ENCODE measurements at places on chromosomes 4 and X.

DNA sequence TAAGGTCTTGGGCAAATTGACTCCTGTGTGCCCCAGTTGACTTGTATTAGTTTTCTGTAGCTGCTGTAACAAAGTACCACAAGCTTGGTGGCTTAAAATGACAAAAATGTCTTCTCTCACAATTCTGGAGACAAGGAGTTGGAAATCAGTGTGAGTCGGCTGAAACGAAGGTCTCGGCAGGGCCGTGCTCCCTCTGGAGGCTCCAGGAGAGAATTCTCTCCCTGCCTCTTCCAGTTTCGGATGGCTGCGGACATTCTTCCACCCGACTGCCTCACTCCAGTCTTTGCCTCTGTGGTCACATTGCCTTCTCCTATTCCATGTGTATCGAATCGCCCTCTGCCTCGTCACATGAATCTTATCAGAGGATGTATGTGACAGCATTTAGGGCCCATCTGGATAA lies 66.0 kb upstream of the PHOX2B start:
- DNase-seq = peak; percentile 42

GRCh38 chr4:111404673-111405072 lies 740.6 kb upstream of the FAM241A start:
- DNase-seq = no peak

GRCh38 chr4:15656038-15656470 lies 897 bp upstream of the FBXL5 start:
- no peak for DNase-seq

DNA sequence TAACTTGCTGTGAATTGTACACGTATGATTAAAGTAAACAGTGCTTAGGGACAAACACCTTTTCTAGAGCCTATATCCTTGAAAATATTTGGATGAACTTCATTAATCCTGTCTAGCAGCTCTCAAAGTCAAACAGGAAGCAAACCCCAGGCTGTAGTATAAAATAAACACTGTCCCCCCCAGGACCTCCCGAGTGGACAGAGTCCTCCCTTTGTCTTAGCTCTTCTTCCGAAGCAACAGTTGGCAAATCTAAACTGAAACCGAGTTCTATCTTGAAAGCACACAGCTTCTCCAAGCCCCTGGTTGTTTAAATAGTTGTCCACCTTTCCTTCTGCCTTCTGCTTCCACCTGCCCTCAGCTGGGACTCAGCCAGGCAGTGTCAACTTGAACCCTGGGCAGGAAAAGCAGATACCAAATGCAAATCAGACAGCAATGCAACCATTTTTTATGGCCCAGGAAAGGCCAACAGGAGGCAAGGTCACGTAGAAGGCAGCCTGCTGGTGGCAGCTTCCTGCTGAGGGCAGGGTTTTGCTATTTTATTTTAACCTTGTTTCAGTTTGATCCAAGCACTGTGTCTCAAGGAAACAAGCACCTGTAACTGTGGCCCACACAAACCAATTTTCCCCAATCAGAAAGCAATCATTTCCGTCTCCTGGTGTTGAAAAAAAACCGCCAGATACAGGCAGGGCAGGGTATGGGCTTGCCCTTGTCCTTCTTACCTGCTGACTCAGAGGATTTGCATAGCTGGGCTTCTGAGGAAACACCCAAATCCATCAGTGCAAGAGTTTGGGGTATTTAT lies 110.3 kb upstream of the KIT start:
- no peak for DNase-seq

DNA sequence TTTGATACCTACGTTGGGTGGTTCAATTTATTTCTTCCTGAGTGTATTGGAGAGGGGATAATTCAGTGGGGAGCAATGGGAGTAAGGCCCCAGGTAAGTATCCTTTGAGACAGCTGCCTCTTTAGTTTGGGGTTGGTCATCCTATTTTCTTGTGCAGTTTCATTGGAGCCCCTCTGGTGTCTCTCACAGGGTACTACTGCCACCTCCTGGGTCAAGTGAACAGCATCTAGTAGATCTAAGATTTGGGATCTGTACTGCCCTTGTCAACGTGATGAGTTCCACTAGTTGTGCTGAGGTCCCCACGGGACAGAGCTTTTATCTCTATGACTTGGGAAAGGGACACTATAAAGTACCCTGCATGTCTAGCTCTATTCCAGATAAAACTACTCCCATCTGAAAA lies 80.6 kb downstream of the PBDC1 start:
- DNase-seq = peak; percentile 41

- DNase-seq = no peak
These were observed 97.0 kb downstream of the MID1IP1 start for GRCh38 chrX:38898261-38898660.

- DNase-seq = peak; percentile 78
These were observed 108.3 kb downstream of the QRFPR start for GRCh38 chr4:121272526-121272925.

GRCh38 chrX:105552395-105552794 lies 269.9 kb upstream of the NRK start:
- peak; percentile 32 for DNase-seq

DNA sequence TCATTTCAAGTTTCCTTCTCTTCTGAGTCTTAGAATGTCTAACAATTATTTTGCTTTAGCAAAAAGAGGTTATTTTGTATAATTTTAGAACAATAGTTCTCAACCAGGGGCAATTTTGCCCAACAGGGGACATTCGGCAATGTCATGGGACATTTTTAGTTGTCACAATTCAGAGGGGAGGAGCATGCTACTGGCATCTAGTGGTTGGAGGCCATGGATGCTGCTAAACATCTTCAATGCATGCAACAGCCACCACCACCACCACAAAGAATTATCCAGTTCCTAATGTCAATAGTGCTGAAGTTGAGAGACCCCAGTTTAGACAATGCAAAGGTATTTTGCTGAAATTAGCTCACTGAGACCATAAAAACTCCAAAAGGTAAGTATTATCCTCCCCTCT lies 122.5 kb downstream of the ARHGAP6 start:
- DNase-seq = no peak

GRCh38 chr4:158020176-158020575 lies 152.6 kb downstream of the GASK1B start:
- peak; percentile 85 for DNase-seq

- no peak for DNase-seq
These were observed 18.0 kb downstream of the RPS6KA3 start for GRCh38 chrX:20248592-20249192.

- peak; percentile 88 for DNase-seq
These were observed 71.1 kb downstream of the NSG1 start for GRCh38 chr4:4457803-4458553.

DNA sequence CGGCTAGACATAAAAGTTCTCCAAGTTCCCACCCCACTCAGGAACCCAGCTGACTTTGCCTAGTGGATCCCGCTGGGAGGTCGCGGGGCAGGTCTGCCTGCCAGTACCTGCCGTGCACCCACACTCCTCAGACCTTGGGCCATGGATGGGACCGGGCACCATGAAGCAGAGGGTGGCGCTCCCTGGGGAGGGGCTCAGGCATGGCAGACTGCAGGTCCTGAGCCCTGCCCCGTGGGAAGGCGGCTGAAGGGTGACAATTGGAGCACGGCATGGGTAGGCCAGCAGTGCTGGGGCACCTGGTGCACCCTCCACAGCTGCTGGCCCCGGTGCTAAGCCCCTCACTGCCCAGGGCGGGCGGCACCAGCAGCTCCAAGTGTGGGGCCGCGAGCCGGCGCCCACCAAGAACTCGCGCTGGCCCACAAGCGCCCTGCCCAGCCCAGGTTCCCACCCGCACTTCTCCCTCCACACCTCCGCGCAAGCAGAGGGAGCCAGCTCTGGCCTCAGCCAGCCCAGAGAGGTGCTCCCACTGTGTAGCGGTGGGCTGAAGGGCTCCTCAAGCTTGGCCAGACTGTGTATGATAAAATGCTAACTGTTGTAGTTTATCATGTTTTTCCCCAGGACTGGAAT lies 63.1 kb downstream of the UGT2A2 start:
- no peak for DNase-seq

- peak; percentile 42 for DNase-seq
These were observed 2.2 kb downstream of the PCDH10 start for GRCh38 chr4:133151341-133151690.

- DNase-seq = no peak
These were observed 1045.9 kb upstream of the SLIT2 start for GRCh38 chr4:19205853-19206252.

GRCh38 chr4:24973747-24974601 lies 56.8 kb downstream of the LGI2 start:
- peak; percentile 18 for DNase-seq

GRCh38 chrX:42384956-42385355 lies 393.0 kb downstream of the PPP1R2C start:
- DNase-seq = no peak

GRCh38 chr4:18734405-18734804 lies 712.9 kb upstream of the LCORL start:
- no peak for DNase-seq

DNA sequence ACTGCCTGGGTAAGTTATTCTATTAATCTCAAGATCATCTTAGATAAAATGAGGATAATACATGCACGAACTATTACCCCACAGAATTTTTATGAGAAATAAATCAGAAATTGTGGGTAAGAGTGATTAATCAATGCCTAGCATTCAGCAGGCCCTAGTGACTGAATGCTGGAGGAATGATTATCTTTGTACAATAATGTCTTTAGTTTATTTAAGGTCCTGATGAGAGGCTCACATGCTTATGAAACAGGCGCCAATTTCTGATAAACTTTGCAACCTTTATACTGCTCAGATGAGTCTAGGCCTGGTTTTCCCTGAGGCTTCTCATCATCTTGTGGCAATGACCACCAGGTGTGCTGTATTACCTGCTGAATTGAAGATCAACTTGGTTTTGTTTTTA lies 27.8 kb upstream of the BMP2K start:
- peak; percentile 12 for DNase-seq

GRCh38 chrX:25754399-25754798 lies 383.7 kb upstream of the MAGEB18 start:
- no peak for DNase-seq

- no peak for DNase-seq
These were observed 127.3 kb downstream of the PRSS12 start for GRCh38 chr4:118225511-118225910.

GRCh38 chrX:97168646-97169045 lies 284.9 kb downstream of the RPA4 start:
- no peak for DNase-seq

GRCh38 chr4:27819246-27819645 lies 958.6 kb downstream of the STIM2 start:
- no peak for DNase-seq

- no peak for DNase-seq
These were observed 24.6 kb downstream of the TRO start for GRCh38 chrX:54945224-54945623.

DNA sequence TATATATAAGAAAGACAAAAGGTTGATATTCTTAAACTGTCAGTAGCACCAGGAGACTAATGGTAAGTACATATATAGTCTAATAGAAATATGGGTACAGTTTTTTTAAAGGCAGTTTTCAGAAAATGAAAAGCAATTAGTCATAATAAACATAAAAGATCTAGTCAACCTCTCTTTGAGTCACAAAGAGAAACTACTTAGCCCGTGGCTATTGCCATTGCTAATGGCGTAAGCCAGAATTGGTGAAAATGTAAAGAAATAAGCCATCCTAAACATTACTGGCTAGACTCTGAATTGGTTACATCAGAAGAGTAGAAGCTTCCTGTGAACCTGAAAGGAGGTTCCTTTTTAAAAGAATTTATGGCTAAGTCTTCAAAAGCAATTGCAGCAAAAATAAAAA lies 668.7 kb upstream of the CPEB2 start:
- peak; percentile 64 for DNase-seq

GRCh38 chrX:100512471-100512870 lies 72.3 kb upstream of the TNMD start:
- DNase-seq = peak; percentile 21

GRCh38 chrX:109036624-109037023 lies 300.3 kb upstream of the IRS4 start:
- no peak for DNase-seq

DNA sequence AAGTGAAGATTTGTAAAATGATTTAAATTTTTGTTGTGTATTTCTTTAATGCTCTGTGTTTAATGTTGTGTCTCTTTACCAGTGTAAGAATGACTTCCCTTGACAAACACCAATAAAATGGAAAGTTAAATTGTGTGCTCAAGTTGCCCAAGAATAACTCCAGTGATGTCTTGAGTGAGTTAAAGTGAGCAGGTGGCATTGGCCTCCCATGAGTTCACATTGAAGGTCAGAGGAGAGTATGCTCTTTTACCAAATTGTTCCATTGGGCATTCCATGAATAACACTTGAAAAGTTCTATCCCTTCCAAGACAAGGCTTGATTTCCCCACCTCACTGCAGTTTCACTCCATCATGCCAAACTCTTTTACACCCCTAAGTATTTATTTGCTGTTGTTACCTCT lies 4.5 kb downstream of the ANXA5 start:
- DNase-seq = no peak

GRCh38 chr4:74152836-74153235 lies 5.1 kb upstream of the MTHFD2L start:
- no peak for DNase-seq

DNA sequence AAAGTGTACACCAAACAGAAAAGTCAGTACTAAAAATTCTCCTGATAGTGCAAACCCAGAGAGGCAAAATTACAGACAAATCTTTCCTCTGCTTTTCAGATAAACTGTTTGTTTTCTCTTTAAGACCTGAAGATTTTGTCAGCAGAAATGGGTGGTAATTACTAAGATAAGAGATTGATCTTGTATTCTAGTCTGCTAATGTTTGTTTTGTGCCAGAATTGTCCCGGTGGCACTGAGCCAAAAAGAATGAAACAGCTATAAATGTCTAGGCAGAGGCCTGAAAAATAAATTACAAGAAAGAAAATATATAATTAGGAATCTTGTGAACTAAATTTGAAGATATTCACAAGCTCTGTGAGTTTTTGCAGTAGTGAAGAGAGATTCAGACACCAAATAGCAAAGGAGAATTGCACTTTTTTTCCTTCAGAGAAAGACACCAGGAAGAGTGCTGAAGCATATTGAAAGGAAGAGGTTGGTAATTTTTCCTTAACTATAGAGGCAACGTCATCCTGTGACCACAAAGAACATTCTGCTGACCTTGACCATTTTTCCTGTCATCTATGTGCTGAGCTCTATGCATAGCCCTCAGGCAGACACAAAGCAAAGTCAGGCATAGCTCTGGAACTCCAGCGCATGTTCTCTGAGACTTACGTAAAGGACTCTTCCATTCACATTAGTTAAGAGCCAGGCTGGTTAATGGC lies 314.5 kb upstream of the RASGEF1B start:
- no peak for DNase-seq

DNA sequence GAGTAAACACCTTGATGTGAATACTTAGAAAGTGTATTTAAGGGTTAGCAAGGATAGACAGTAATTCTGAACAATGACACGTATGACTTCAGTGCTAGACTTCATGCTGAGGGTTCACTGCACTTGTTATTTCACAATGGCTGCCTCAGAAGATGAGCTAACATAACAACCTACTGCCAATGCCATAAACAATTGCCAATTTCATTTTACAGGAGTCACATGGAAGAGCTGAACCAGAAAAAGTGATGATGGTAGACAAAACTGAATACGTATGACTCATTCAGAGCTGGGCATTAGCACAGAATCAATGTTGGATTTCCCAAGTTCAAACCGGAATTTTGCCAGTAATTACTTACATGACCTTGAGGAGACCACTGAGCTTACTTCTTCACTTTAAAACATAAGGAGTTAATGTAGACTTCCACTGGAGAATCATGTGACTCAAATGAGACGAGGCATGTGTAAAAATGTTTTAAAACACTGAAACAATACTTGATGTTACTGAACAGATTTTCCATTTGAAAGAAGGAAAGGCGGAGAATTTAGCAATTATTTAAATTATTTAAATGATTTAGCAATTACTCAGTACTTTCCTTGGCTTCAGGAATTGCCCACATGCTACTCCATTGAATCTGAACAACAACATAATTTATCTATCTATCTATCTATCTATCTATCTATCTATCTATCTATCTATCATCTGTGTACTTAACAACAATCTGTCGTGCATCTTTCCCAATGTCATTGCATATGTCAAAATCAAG lies 868.5 kb upstream of the SLIT2 start:
- peak; percentile 36 for DNase-seq
